ENCODE measurements at places on chromosomes 3 and 15.

- DNase-seq: no peak
Measured at GRCh38 chr3:119388577-119388976, 74.8 kb downstream of the TMEM39A start.

DNA sequence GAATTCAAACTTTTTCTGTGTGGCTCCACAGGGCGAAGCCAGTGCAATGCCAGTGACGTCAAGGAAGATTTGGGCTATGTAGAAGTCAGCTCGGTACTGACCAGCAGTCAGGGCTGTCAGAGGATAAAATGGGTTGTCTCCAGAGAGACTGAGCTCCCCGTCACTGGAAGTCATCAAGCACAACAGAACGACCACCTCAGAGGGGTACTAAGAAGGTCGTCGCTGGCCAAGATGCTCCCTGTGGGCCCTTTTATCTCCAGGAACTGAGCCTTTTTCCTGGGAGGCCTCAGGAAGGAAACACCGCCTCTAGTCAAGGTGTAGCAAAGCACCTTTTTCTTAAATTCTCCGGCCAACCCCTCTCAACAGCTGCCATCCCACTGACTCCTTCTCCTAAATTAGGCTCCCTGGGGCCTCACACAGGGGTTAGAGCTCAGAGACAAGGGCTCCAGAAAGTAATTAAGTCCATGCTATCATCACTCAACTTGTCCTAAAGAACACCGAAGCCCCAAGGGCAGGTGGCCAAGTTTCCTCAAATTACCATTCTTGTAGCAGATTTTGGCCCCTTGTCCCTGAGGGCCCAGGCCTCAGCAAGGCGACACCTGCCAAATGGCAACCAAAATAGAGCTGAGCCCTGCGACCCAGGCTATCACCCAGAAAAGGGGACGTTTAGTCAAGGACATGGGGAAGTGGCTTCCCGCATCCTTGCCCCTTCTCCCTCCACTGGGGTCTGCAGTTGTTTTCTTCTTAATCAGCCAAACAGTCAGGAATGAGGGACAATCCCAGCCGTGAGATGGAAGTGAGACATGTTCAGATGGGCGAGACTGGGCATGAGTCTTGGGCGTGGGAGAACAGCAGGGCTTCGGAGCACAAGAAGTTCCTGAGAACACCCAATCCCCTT is 48.0 kb downstream of the SSUH2 start:
- no peak for DNase-seq

DNA sequence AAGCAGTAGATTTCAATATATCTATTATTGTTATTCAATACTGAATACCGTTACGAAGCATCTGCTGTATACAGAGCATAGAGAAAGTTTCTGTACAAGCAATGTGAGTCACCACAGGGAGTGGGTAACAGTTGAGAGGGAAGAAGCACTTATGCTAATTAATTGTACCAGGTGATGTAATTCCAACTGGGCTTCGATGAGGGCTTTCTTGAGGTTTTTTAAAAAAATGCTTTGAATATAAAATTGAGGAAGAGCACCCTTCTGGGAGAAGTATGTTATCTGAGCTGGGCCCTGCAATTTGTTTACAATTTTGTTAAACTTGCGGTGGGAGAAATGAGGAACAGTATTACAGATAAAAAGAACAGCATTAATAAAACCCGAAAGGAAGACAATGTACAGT is 197.9 kb downstream of the TPRG1 start:
- no peak for DNase-seq

- no peak for DNase-seq
Measured at GRCh38 chr15:55407498-55408011, 604 bp downstream of the CCPG1 start.

DNA sequence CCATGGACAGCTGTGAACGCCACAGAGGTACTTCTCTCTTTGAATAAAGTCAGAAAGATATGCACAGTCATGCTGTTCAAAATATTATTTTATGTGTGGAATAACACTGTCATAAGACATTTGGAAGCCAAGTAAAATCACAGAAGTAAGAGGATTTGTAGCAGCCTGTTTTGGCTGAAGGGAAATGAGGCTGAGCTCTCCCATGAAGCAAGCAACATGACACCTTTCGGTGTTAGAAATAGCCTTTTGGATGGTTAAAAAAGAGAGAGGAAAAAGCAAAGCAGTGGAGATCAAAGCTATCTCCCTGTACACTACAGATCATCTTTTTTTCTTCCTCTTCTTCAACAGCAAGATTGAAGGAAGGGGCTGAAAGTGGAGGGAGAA is 755.3 kb downstream of the ROBO1 start:
- no peak for DNase-seq

GRCh38 chr3:31322460-31322859 is 210.3 kb upstream of the STT3B start:
- DNase-seq: no peak

DNA sequence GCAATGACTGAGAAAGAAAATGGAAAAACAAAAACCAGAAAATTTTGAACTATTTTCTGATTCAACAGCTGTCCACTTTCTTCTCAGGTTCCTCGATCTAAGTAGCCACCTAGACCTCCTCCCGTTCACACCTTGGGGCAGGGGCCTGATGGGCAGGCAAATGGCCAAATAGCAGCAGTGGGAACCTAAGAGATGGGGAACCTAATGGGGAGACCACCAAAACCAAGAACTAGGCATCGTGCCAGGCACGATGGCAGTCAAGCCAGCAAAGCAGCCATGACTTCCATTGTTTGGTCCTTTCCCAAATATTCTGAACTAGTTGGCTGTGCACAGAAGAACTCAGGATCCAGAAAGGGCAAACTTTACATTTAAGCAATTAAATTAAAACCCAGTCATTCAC is 57.1 kb downstream of the CAPN7 start:
- DNase-seq: no peak

GRCh38 chr15:81333363-81333762 is 9.4 kb upstream of the STARD5 start:
- no peak for DNase-seq

GRCh38 chr15:63157118-63157843 is at the start of gene RPS27L:
TSS of gene RPS27L (minus strand) at chr15:63157477. CDS start at chr15:63157405, 72 bp downstream.
- DNase-seq: peak; percentile 92

DNA sequence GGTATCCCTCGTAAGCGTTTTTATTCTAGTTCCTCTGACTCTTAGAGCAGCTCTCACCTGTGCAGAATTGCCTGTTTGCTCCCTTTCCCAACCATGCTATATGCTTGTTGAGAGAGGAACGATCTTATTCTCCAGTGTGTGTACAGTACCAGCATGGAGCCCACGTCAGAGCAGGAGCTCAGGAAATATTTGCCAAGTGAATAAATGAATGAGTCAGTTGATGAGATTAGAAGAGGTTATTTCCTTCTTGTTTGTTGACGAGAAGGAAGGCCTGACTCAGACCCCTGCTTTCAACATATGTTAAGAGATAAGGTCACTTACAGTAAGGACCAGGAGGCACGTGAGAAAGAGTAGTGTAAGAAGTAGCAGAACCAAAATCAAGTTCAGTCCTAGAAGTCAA is 106.3 kb upstream of the ABHD17C start:
- DNase-seq: no peak

DNA sequence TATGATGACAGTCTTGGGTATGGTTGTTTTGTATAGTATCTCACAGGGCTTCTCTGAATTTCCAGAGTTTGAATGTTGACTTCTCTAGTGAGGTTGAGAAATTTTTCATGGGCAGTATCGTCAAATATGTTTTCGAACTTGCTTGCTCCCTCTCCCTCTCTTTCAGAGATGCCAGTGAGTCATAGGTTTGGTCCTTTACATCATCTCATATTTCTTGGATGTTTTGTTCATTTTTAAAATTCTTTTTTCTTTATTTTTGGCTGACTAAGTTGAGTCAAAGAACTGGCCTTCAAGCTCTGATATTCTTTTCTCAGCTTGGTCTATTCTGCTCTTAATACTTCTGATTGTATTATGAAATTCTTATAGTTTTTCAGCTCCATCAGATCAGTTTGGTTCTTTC is 282.3 kb upstream of the NECTIN3 start:
- DNase-seq: no peak

GRCh38 chr15:56699743-56700142 is 33.6 kb downstream of the ZNF280D start:
- DNase-seq: no peak

DNA sequence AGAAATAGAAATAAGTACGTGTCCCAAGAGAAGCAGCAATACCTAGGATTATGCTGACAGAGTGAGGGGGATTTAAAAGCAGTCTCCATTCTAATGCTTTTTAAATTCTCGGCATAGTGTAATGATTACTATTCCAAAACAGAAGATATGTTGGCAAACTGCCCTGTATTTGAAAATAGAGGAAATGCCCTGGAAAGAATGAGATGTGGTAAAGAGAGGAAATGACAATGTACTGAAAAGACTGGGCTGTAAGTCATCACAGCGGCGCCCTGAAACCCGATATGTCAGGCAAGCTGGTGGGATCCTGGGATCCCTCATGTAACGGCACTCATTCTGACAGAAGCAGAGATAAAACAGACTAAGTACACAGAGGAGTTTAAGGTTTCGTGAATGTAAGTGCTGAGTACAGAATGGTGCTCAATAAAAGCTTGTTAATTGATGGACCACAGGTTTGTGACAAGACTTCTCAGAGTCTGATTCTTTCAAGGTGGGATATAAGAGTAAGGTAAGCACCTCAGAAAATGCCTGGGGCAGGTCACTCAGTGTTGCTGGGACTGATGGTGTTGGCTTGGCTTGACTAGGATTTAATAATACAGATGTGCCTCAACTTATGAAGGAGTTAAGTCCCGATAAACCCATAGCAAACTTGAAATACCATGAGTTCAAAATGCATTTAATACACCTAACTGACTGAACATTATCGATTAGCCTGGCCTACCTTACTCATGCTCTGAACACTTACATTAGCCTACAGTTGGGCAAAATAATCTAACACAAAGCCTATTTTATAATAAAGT is 91.4 kb downstream of the NFKBIZ start:
- DNase-seq: no peak

DNA sequence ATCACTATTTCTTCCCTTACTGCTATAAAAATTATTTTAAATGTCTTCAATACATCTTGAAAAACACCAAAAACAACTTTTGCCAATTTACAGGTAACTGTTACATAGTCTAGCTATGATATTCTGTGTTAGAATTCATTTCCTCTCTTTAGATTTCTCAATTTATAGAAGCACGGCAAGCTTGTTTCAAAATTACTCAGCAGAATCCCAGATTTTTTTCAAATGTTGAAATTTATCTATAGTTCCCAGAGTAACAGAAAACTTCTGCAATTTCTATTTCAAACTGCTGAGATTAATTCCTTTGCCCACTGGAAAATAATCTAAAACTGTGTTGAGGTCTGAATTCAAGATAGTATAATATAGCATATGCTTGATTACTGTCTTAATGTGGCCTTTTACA is 41.2 kb downstream of the CCPG1 start:
- no peak for DNase-seq

Data from putamen (tissue), 1 donor.